Testis (tissue), 5 donors: ENCODE measurements at places on chromosomes 3 and 15.

GRCh38 chr3:170226426-170226960, 4.3 kb downstream of the PRKCI start:
- DNase-seq, result no peak

GRCh38 chr3:126381966-126382365, 12.7 kb upstream of the CFAP100 start:
- no peak for DNase-seq

DNA sequence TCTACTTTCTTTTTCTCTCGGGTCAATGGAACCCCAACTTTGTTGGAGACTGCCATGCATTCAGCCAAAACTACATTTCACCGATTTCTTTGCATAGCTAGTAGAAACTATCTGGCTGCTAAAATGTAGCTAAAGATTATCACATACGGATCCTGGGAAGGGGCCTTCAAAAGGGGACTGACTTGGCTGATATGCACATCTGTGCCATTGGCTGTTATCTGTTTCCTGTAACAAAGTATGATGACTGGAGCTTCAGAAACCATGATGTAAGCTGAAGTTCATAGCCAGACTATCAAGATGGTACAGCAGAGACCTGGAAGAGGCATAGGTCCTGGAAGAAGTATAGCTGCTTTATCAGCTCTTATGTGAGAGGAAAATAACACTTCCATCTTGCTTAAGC, 179.1 kb downstream of the NSUN3 start:
- no peak for DNase-seq

GRCh38 chr3:190617185-190617584, 103.3 kb downstream of the IL1RAP start:
- DNase-seq, result no peak

- no peak for DNase-seq
Observed at GRCh38 chr3:67646586-67647234, 7.7 kb downstream of the SUCLG2 start.

DNA sequence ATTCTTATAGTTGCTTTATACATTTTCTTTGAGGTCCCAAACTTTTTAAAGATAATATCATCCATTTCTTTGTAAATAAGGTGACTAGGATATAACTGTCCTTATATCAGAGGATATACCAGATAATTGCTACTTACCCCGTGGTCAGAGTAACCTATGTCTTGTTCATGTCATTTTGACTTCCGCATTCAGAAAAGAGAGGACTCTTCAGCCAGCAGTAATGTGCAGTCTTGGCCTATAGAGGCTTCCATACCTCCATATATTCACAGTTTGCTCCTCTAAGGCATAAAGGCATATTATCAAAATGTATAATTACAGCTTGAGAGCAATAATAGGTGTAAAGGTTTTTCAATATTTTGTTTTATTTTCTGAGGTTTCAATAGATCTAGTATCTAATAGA, 38.5 kb downstream of the EPHA6 start:
- no peak for DNase-seq
